Stimulated activated CD4-positive, alpha-beta T cell treated with anti-CD3 and anti-CD28 coated beads, Interleukin-15, amount 100 ng/mL, for 1 hour (primary cell): ENCODE measurements at places on chromosomes 3 and 15.
A peak's percentile ranks its signal among the peaks of the same experiment; 100 is the strongest.

DNA sequence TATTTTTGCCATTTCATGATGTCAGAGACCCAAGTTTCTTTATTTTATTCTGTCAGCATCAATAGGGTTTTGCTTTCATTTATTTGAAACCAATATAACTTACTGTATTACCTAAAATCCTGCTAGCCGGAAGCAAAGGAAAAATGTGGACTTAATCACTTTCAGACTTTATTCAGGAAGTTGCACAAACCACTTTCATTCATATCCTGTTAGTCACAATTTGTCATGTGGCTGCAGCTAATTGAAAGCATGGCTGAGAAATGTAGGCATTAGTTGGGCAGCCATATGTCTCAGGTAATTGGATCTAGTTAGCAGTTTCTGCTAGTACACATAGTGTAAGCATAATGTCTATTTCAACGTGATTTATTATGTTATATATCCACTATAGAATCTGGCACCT, 462.3 kb upstream of the SGO1 start:
- DNase-seq: no peak

- no peak for DNase-seq
Observed at GRCh38 chr3:45992821-45993221, 2.8 kb downstream of the FYCO1 start.

DNA sequence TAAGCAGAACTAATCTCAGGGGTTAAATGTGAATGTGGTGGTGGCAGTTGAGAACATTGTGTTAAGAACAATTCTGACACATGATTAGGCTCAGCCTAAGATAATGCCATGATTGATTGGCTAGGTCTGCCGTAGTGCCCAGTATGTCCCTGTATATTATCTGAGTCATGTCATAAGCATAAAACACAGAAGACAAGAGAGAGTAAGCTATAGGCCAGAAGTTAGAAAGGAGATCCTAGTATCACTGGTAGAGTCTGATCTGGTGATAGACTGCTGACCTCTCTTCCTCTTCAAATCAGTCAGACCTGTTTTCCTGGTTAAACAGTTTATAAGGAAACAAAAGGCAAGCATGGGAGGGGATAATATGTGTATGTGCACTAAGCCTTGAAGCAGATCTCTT, 30.1 kb upstream of the ATP8B4 start:
- DNase-seq: no peak

DNA sequence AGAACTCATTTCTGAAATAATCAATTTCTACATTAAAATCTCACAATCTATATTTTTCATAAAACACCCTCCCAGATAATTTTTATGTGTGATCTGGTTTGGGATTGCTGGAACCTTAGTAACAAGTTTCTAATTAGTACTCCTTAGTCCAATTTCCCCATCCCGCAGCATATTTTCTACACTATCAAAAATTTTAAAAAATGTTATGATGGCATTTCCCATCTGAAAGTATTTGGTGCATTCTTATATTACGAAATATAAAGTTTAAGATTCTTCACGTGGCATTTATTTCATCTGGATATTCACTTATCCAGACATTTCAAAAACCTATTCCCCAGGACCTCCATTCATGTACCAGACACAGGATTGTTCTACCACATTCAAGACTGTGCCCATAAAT, 1.5 kb downstream of the OR5H14 start:
- DNase-seq: no peak

DNA sequence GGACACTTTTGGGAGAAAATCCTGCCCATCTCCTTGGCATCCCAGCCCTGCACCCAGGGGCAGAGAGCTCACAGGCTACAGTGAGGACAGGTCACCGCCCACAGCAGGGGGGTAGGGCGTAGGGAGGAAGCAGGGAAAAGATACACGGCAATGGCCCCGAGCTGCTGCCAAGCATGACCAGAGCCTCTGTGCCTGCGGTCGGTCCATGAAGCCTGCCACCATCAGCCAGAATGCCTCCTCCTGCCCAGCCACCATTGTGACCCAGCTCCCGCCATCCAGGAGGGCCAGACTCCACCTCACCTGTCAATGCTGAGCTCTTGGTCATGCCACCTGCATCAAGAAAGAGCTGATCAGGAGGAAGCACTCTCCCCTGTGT, 230.7 kb downstream of the VPS13C start:
- no peak for DNase-seq

DNA sequence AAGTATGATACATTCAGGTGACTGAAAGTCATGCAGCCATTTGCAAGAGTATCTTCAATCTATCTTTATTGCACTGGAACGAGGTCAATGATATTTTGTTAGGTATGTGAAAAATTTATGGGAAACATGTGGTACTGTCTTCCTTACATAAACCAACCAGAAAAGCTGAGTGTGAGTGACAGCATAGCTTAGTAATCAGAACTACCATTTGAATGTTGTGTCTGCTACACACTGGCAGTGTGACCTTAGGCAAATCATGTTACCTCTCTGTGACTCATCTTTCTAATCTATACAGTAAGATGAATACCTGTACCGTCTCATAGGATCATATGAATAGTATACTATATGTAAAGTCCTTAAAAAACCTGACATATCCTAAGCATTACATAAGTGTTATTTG, 337.9 kb upstream of the IL12A start:
- no peak for DNase-seq

DNA sequence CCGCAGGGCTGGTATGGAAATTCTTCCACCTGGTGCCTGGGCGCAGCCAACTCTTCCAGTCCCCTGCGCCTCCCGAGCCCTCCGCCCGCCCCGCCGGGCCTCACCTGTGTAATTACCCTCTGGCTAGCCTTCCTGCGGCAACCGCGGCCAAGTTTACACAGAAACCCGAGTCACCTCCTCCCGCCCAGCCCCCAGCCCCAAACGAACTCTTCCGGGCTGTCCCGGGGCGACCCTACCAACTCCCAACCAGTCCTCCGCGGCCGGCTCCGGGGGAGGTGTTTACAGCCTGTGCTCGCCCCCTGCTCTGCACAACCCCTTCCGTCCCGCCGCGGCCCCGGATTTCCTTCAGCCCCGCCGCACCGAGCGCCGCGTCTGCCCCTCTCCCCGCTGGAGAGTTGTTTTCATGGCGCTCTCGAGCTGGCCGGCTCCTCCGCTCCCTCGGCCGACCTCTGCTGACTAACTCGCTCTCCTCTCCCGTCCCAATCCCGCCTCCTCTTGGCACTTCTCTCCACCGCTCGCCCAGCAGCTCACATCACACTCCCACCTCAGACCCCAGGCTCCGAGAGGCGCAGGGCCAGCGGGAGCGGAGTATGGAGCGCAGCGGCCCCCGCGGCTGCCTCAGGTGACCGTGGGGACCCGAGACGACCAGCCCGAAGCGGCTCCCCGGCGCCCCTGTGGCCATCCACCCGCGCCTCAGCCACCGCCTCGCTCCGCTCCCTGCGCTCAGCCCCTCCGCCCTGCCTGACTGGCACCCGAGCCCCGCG, 538 bp downstream of the ATOSA start:
- DNase-seq: peak; percentile 29

GRCh38 chr15:96327155-96327741, 3.3 kb upstream of the NR2F2 start:
- no peak for DNase-seq

DNA sequence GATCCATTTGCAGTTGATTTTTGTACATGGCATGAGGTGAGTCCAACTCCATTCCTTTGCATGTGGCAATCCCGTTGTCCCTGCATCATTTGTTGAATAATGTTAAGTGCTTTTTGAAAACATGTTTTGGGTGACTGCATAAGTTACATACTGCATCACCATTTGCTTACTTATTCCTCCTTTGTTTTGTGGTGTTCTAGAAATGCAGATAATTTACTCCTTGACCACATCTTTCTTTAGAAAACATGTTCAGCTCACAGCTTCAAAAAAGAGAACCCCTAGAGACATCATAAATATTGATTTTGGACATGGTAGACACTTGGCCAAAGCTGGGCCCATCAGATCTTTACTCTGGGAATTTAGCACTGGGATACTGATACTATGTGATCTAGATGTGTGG, 135.3 kb upstream of the DAZL start:
- DNase-seq: no peak

DNA sequence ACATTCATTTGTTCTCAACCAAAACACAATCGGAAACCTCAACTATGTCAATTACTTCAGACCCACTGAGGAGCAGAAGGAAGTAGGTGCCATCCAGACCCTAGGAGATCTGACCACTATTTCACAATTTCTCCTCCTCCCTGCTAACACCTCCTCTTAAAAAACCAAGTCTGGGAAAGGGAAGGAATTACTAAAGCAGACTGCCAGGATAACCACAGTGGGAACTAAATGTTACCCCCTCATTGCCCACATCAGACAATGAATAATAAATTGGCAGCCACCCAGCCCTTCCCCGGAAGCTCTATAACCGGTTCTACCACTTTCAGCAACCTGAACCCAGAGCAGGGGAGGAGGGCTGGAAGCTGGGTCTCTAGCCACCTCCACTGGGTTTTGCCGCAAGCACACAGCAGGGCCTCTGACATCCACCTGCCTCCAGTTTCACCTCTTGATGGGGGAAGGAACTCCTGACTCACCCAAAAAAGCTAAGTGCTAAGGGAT, 17.6 kb downstream of the C15orf62 start:
- no peak for DNase-seq

GRCh38 chr3:197117114-197117513, 87.5 kb upstream of the MELTF start:
- DNase-seq: no peak

DNA sequence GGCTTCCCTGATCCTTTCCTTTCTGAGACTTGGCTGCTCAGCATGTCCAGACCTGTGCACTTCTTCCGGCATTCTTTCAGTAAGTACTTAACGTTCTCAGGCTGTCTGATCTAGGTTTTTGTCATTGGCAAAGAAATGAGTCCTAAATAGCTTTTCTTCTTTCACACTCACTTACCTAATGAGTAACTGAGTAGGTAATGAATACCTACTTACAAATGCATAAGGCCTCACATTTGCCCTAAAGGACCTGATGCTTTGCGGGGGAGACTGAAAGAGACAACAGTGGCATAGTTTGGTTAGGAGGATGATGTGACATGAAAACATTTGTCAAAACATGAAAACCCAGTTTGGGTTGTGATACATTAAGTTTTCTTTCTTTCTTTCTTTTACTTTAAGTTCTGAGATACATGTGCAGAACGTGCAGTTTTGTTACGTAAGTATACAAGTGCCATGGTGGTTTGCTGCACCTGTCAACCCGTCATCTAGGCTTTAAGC, 516.7 kb upstream of the CFAP20DC start:
- DNase-seq: no peak

DNA sequence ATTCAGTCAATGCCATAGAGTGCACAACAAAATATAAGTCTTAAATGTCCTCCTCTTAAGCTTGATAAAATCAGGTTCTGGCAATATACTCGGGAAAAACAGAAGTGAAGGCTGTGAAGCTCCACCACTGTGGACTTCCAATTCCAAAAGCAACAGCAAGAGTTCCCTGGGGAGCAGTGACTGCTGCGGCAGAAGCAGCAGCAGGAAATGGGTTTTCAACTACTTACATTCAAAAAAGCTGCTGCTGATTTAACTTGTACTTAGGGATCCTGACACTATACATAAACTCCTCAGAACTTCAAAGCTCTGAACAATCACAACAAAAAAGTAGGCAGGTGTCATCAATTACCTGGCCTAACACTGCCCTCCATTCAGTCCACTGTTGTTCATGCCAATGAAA, 4.7 kb downstream of the CEP152 start:
- no peak for DNase-seq

DNA sequence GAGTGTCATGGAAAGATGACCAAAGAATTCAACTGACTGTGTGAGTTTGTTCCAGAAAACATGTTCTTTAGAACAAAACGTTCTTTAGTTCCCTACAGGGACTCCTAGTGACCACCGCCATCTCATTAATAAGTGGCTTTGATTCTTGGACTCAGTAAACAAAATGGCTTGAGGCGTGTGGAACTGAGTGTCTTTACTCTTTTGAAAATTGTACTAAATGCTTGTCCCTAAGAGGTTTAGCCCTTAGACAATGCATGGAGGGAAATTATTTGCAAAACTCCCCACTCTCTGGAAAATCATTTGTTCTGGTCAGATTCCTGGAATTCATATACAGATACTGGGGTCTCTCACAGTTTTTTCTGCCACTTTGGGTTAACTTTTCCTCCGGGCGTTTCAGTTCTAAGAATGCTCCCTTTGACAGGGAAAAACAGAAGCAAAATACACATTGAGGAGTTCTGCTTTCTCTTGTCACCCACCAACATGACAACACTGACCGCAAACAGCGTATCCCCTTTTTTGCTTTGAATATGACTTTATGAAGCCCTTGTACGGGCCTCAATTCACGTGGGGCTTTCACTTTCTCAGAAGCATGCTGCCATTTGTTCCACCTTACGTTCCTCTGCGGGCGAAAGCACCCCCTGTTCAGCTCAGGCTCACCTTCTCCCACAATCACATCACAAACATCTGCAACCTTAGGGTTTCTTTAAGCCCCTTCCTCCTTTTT, 15.3 kb upstream of the NRROS start:
- DNase-seq: no peak

GRCh38 chr3:146156095-146156494, 4.9 kb downstream of the PLOD2 start:
- DNase-seq: no peak

- no peak for DNase-seq
Observed at GRCh38 chr15:73190189-73190601, 137.9 kb downstream of the NEO1 start.

DNA sequence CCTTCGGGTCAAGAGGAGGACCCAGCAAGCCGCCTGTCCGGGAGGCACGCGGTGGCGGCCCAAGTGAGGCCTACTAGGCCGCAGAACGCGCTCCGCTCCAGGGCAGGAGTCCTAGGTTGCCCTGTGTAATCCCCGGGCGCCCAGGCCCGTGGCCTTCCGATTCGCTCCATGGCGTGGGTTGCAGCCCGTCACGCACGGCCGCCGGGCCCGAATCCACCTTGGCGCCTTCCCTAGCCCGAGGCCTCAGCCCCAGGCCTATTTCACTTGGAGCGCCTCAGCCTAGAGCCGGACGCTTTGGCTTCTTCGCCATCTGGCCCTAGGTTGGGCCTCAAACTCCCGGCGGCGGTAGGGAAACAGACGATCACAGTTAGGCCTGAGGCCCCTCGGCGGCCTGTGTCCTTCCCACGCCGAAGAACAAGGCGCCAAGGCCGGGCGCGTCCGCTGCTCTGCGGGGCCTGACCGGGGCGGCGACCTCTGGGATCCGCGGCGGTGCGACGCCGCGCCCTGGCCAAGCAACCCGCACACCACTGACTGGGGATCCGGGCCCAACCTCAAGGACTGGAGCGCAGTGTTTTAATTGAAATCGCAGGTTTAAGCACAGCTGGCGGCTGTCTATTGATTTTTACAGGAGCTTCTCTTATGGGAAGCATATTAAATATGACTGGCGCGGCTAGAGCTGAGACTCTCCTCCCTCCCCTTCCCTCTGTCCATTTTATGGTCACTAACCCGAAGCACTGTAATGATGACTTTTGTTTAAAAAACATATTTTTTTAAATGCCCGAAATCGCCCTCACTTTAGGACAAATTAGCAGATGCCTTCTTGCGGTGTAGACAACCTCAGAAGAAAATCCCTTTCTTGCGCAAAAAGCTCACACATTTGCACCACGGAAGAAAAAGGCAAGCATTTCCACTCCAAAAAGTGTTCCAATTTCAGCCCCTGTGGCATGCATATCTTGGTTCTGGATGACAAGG, 3.8 kb upstream of the FEZF2 start:
- DNase-seq: no peak

GRCh38 chr3:178267158-178267844, 268.9 kb upstream of the KCNMB2 start:
- no peak for DNase-seq

GRCh38 chr3:8451696-8452095, 49.9 kb upstream of the LMCD1 start:
- no peak for DNase-seq
